ENCODE measurements at places on chromosomes 7 and 10.

DNA sequence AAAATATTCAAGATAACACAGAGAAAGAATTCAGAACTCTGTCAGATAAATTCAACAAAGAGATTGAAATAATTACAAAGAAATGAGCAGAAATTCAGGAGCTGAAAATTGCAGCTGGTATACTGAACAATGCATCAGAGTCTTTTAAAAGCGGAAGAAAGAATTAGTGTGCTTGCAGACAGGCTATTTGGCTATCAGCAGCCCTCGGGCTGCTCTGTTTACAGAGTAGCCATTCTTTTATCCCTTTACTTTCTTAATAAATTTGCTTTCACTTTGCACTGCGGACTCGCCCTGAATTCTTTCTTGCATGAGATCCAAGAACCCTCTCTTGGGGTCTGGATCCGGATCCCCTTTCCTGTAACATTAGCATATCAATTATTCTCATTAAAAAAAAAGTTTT is 1040.0 kb downstream of the SORCS3 start:
- DNase-seq = no peak

DNA sequence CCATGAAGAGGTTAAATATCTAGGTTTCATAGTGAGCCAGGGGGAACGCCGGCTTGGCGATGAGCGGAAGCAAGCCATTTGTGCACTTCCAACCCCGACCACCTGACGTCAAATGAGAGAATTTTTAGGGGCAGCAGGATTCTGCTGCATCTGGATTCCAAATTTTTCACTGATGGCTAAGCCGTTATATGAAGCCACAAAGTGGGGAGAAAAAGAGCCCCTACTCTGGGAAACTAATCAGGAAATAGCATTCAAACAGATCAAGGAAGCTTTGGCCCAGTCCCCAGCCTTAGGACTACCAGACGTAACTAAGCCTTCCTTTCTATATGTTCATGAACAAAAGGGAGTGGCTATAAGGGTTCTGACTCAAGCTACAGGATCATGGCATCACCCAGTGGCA is 12.9 kb upstream of the ADCK2 start:
- no peak for DNase-seq

DNA sequence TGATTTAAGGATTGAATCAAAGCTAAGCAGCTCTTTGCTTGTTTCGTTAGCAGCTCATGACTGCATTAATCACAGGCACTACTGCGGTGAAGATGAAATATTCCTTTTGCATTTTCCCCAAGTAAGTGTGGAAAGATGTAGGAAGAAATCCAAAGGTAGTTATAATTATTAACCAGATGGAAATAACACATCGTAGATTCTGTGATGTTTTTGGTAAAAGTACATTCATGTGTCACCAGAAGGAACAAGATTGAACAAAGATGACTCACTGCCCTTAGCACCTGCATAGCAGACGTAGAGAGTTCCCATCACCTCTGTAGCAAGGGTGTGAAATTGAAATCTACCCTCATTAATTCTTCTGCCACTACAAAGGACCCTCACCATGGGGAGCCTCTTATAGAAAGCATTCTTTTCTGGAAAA is 37.1 kb downstream of the SMURF1 start:
- DNase-seq = no peak

GRCh38 chr7:139231513-139232376 is 708 bp downstream of the UBN2 start:
- DNase-seq = no peak

DNA sequence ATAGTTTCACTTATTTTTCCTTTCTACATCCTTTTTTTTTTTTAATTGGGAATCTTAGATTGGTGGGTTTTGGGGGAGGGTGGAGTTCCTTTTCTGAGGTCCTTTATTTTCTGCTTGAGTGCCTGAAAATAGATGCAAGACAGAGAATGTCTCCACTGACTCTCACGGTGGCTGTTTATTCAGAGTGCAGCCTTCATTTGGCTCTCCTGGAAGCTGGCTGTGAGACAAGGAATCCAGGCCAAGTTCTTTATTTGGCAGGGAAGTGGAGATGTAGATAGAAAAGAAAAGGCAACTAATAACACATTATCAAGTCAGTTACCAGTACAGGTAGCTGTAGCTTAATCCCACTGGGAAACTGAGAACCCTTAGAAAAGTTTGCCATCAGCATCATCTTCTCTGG is 118.6 kb downstream of the CNTNAP2 start:
- no peak for DNase-seq

DNA sequence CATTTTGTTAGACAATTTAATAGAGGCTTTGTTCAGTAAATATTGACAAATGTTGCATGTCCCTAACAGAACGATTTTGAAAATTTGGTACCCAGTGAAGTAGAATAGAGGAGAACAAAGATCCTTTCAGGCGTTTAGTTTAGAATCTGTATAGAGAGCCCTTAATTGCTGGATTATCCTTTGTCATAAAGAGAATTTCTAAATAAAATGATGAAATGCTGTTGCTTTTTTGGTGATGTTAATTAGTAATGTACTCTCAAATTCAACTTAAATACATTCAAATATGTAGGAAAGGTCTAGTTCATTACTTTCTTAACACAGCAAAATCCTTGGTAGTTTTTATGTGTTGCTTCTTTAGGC is 1.2 kb downstream of the LUC7L2 start:
- DNase-seq = no peak

DNA sequence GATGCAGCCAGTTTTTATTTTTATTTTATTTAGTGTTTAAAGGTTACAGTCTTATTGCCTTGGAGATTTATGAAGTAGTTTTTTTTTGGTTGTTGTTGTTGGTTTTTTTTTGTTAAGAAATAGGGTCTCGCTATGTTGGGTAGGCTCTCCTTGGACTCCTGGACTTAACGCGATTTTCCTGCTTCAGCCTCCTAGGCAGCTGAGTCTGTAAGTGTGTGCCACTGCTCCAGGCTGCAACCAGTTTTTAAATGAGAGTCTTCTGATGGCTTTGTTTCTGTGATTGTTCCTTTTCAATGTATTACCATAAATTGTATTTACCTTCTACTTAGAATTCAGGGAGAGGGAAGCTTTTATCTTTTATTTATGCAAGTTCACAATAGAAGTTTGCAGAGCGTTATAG is 62.8 kb downstream of the BICC1 start:
- no peak for DNase-seq

- DNase-seq = no peak
These were observed 946.3 kb downstream of the CNTNAP2 start for GRCh38 chr7:147062897-147063296.

DNA sequence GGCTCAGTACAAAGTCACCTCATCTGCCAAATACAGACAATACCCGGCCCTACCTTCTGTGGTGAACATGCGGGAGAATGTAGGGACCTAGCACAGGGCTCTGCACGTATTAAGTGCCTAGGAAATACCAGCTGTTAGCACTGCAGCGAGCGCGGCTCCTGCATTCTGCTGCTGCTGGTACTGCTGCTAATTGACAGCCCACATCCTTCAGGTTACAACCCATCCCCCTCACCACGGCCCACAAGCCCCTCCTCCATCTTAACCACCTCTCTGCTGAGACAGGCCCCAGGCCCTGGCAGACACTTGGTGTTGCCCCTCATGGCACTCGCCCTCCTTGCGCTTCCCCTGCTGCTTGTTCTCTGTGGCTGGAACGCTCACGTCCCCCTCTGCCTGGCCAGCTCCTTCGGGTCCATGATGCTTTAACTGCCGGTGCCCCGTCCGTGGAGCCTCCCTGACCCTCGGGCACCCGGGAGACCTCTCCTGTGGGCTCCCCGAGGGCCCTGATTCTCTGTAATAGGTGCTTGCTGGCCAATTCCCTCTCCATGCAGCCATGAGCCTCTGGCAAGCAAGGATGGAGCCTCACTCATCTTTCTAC is 53.3 kb upstream of the LOXL4 start:
- no peak for DNase-seq

GRCh38 chr10:75976681-75977080 is 545.3 kb downstream of the LRMDA start:
- no peak for DNase-seq

GRCh38 chr10:104076743-104077160 is 8.9 kb downstream of the COL17A1 start:
- no peak for DNase-seq

GRCh38 chr7:132145466-132145865 is 430.8 kb downstream of the PLXNA4 start:
- DNase-seq = no peak

GRCh38 chr10:117140525-117140902 is 2.4 kb upstream of the VAX1 start:
- no peak for DNase-seq

- no peak for DNase-seq
These were observed 75.6 kb downstream of the AKR1C4 start for GRCh38 chr10:5272065-5272803.

DNA sequence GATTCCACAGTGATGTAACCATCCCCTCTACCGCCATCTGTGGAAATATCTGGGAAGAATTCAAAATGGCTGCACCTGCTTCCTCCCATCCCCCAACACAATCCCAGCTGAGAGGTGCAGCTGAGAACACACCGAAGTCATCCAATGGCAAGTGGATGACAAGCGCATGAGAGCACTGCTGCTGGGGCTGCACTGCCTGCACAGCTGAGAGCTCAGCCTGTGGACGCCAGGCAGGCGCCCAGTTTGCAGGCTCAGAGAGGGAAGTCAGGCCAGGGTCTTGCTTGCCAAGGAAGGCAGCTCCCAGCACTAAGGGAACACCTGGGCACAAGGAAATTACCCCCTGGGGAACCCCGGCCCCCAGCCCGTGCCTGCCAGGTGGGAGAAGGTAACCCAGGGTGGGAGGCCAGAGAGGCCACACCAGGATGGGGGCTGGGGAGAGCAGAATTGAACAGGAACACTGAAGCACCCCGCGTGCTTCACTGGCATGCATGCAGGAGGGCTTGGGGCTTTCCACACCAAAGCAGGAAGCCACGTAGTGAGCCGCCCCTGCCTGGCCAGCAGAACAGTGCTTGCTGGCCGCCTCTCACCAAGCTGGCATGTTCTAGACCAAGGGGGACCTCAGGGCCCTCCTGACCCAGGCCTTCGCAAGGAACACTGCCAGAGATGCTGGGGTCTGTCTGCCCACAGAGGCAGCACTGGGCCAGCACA is 46.2 kb downstream of the FAM53B start:
- no peak for DNase-seq

- no peak for DNase-seq
These were observed 49.8 kb upstream of the NFE2L3 start for GRCh38 chr7:26102176-26102575.

GRCh38 chr7:128385988-128386925 is 23.5 kb downstream of the IMPDH1 start:
- DNase-seq = no peak

GRCh38 chr7:123945938-123946337 is 20.9 kb downstream of the SPAM1 start:
- DNase-seq = no peak

GRCh38 chr10:30647089-30647488 is 17.5 kb upstream of the LYZL2 start:
- no peak for DNase-seq

DNA sequence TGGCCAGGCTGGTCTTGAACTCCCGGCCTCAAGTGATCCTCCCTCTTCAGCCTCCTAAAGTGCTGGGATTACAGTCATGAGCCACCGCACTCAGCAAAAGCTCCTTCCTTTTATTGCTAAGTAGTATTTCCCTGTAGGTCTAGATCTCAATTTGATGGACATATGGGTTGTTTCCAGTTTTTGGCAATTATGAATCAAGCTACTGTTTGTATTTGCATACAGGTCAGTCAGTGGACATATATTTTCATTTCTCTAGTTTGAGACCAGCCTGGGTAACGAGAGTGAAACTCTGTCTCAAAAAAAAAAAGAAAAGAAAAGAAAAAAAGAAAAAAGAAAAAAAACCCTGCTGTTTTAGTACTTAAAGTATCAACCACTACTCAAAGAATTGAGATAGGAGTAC is 6.4 kb upstream of the PRKRIP1 start:
- DNase-seq = no peak

- DNase-seq = no peak
These were observed 228.5 kb downstream of the PAXIP1 start for GRCh38 chr7:154774303-154774969.

DNA sequence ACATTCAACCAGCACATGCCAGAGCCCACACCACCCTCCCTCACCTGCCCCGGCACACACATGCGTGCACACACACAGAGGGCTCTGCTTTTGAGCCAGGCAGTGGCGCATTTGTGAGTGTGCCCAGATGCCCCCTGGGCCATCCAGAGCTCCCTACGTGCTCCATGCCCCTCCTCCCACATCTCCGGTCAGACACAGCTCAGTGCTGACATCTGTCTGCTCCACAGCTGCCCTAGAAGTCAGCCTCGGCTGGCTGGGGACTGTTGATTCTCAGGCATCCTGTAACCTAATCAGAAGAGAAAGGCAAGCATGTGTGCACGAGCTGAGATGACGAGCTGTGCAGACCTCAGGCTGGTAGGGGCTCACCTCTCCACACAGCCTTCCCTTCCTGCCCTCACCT is 135.1 kb downstream of the ZMIZ1 start:
- DNase-seq = no peak

DNA sequence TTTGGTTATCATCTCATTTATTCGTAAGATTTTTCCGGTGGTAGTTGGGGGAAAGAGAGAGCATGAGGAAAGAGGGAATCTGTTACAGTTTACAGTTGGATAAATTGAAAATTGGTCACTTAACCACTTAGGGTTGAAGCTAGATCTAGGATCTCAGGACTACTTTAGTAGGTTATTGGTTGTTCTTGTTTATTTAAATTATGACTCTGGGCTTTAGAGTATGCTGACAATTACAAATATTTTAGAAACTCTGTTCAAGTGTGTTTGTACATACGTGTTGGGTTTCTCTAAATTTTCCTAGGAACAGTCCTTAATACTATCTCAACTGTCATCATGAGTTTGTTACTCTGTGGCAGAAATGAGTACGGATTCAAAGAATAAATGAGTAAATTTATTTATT is 48.6 kb upstream of the STRIP2 start:
- no peak for DNase-seq

DNA sequence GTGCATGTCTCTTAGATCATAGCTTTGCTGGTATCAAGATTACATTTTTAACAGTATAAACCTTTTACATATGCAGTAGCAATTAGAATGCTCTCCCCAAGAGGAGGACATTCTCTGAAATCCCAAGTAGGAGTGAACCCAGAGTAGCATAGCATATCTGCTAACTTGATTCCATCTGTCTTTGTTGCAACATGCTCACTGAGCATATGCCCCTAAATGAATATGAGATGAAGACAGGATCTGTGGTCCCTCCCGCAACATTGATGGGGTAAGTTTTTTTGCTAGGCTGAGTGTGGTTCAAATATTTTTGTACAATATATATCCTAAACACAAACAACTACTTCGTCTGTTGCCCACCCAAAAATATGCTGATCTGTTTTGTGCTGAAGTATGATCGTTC is 534.2 kb upstream of the C7orf33 start:
- no peak for DNase-seq

GRCh38 chr10:46222364-46222935 is 64.3 kb upstream of the ANTXRL start:
- DNase-seq = no peak

GRCh38 chr10:8289186-8289924 is 234.9 kb downstream of the GATA3 start:
- DNase-seq = no peak
